ENCODE measurements at places on chromosomes 3 and 15. TPM values are rescaled to one million over a fixed set of nuclear protein-coding genes. Genes with fewer than 3 reads are reported as not detected.

The MNS1 gene
- total RNA-seq, result 0.20 TPM

The CYP11A1 gene
- not detected for total RNA-seq

The COX5A gene
- total RNA-seq, result 44.2 TPM

GRCh38 chr15:46280762-46281542 is 646.1 kb downstream of the SQOR start:
- no peak overlapping the region for H3K27ac ChIP-seq
- H3K4me1 ChIP-seq, result no peaks in the 10 kb centered on the region
- no peaks in the 10 kb centered on the region for H3K36me3 ChIP-seq
- H3K27me3 ChIP-seq, result no peaks in the 10 kb centered on the region

DNA sequence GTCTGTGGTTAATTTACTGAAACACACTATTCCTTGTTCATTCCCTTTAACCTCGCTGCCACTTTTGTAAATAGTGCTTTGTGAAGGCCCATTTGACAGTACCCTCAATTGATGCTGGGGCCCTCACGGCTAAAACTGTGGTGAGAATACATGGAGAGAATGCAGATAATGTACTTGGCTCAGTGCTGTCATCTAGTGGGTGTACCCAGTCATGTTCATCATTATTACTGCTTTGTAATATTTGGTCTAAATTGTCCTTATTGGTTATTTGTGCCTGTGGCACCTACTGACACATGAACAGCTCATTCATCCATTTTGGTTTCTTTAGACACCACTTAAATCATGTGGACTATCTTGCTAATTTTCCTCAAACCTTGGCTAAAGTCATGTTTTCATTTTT is 543.6 kb downstream of the EDEM1 start:
- H3K4me1 ChIP-seq, result no peaks in the 10 kb centered on the region
- H3K4me3 ChIP-seq, result no peak overlapping the region
- DNase-seq, result no peak
- no peaks in the 10 kb centered on the region for H3K27me3 ChIP-seq

DNA sequence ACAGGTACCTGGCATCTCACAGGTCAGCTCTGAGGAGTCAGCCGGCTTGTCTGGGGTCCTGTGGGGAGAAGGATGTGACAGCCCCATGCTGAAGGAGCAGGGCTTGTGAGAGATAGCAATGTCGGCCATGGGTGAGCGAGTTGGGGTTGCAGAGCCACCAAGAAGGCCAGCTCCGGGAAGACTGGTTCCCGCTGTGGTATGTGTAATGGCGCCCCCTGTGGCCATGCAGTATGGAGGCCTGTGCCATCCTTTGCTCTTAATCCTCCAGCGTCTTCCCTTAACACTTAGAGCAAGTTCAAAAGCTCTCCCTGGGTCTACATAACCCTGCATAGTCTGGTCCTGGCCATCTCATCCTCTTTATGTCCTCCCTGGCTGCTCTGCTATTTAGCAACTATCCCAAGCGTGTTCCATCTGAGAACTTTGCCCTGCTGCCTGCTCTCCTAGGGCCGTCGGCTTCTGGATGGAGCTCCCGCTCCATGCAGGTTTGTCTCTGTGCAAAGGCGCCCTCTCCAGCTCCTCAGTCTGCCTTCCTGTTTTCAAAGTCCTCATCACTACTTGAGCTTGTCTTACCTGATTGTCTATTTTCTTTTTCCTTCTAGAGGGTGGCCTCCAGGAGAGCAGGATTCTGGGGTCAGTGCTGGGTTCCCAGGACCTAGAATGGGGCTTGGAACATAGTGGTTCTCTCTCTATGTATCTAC is 40.8 kb upstream of the IQCF6 start:
- DNase-seq, result no peak
- no peaks in the 10 kb centered on the region for H3K36me3 ChIP-seq
- no peak overlapping the region for H3K4me3 ChIP-seq

- H3K36me3 ChIP-seq, result no peaks in the 10 kb centered on the region
- no peak overlapping the region for H3K4me3 ChIP-seq
- H3K27ac ChIP-seq, result no peak overlapping the region
- H3K27me3 ChIP-seq, result no peaks in the 10 kb centered on the region
- no peaks in the 10 kb centered on the region for H3K4me1 ChIP-seq
Measured at GRCh38 chr3:53379898-53380297, 32.6 kb upstream of the DCP1A start.

- H3K4me3 ChIP-seq, result no peak overlapping the region
- peaks cover 51% of the 10 kb centered on the region for H3K4me1 ChIP-seq
- no peak overlapping the region for H3K27ac ChIP-seq
- no peaks in the 10 kb centered on the region for H3K36me3 ChIP-seq
Measured at GRCh38 chr15:52486003-52486996, 42.4 kb downstream of the MYO5A start.

GRCh38 chr15:37015035-37015434 is 85.3 kb downstream of the MEIS2 start:
- no peak overlapping the region for H3K27ac ChIP-seq
- no peaks in the 10 kb centered on the region for H3K4me1 ChIP-seq
- H3K27me3 ChIP-seq, result no peaks in the 10 kb centered on the region
- DNase-seq, result no peak
